ENCODE measurements at places on chromosomes 6 and 20.

- DNase-seq, result no peak
Observed at GRCh38 chr6:167815296-167815980, 11.3 kb upstream of the AFDN start.

GRCh38 chr6:70303034-70303525 is at the start of gene COL9A1:
COL9A1 (minus strand) TSS chr6:70303084; CDS start chr6:70302924, 160 bp downstream.
- DNase-seq, result no peak

DNA sequence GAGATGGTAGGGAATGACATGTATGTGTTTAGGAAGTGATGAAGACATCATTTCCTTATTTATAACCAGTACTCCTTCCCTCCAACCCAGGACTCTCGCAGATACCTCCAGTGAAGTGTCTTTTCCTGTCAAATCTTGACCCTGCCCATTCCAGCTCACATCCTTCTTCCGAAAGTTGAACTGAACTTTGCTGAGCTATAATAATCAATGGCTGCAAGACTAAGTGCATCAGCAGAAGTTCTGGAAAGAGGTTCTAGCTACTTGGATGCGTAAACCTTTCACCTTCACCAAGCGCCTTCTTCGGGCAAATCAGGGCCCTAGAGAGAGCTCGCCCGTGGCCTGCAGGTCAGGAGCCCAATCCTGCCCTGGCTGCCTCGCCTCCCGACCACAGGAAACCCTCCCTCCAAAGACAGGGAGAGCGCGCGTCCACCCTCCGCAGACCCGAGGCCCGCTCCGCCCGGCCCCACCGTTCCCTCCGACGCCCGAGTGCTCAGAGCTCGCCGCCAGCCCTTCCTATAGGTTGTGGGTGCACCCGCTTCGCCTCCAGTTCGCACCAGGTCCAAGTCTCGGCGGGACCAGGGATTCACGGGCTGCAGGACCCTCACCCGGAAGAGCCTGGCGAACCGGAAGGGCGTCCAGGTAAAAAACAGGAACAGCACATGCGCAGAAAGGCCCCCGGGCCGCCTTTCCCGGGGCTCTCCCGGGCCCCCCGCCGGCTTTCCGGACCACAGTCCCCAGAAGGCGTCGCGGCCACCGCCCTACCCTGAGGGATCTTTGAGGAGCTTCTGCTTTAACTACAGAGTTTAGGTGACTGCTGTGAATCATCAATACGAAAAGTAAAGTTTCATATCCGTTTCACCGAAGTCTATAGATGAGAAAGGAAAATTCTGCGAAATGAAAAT is at the start of gene ZNF334:
Gene ZNF334, minus strand, starts transcription at position 617 of the 902 bp plus-strand sequence. CDS start 1,457 bp downstream, outside the sequence.
- DNase-seq, result no peak

GRCh38 chr6:17277256-17277655 is 3.9 kb upstream of the RBM24 start:
- no peak for DNase-seq

DNA sequence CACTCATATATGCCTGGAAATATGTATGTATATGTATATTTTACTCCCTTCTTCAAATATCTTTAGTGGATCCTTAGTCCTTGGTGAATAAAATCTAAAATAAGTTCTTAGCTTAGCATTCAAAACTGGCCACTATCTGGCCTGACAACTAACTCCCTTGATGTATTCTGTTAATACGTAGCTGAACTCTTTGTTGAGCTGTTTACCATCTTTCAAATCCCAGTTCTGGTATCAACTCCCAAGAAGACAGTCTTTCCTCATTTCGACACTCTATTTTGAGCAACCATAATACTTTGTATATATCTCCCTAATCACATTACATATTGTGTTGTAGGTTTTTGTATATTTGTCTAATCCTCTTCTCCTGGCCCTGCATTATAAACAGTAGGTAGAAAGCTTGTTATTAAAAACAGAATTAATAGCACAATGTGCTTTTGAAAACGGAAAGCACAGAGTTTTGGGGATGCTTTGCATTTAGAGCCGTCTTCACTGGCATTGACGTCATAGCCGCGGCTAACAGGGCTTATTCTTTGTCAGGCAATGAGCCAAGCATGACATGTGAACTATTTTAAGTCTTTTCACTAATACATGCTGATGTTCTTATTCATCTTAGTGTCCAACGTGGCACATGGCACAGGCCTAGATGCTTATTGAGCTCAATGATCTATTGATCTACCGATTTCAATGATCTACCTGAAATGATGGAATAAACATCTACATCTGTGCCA is 47.2 kb upstream of the CCN2 start:
- no peak for DNase-seq

DNA sequence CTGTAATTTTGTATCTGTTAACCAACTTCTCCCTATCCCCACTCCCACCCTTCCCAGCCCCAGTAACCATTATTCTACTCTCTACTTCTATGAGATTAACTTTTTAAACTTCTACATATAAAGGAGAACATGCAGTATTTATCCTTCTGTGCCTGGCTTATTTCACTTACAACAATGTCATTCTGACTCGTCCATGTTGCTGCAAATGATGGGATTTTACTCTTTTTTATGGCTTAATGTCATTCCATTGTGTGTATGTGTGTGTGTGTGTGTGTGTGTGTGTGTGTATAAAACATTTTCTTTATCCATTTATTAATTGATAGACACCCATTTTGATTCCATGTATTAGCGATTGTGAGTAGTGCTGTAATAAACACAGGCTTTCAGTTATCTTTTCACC is 76.1 kb downstream of the COL19A1 start:
- DNase-seq, result no peak

- DNase-seq, result no peak
Observed at GRCh38 chr20:35511814-35512420, 17.5 kb downstream of the C20orf173 start.

GRCh38 chr6:129875610-129876520 is 14.8 kb upstream of the TMEM244 start:
- no peak for DNase-seq

DNA sequence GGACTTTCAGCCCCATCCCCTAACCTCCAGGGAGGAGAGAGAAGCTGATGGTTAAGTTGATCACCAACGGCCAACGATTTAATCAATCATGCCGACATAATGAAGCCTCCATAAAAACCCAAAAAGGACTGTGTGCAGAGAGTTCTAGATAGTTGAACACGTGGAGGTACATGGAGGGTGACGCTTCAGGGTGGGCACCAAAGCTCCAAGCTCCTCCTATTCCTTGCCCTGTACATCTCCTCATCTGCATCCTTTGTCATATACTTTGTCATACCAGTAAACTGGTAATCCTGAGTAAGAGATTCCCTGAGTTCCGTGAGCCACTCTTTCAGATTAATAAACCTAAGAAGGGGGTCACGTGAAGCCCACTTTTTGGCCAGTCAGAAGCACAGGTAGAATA is 3.7 kb upstream of the GMDS start:
- no peak for DNase-seq

GRCh38 chr6:105194106-105194505 is 14.3 kb upstream of the POPDC3 start:
- no peak for DNase-seq

GRCh38 chr6:46130666-46131065 is 877 bp downstream of the ENPP4 start:
- DNase-seq, result no peak

GRCh38 chr20:9989066-9989724 is 45.6 kb upstream of the ANKEF1 start:
- no peak for DNase-seq

GRCh38 chr6:167295495-167296292 is 4.6 kb downstream of the UNC93A start:
- no peak for DNase-seq

DNA sequence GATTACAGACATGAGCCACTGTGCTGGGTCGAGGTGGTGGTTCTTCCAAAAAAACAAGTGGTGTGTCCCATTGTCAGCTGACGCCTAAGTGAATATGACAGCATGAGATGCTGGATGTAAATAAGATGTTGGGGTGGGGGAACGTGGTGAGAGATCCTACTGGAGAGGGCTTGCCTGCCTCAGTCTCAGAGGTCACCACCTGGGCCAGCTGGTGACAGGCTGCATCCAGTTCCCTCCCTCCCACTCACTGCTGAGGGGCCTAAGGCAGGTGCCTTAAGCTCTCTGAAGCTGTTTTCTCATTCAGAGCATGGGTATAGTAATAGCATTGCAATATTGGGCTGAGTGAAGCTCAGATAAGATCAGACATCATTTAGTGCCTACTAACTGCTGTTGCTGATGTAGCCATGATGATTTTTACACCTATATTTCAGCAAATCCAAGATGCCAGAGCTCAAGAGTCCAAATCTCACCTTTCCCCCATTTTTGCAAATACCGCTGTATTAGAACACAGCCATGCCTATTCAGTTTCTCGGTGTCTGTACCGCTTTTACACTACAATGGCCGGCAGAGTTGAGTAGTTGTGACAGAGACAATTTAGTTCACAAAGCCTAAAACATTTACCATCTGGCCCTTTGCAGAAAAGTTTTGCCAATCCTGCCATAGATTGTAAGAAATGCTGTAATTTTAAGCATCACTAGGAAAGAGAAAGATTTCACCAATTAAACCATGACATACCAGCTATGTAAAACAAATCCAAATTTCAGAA is 171.3 kb downstream of the ANKRD60 start:
- DNase-seq, result no peak

DNA sequence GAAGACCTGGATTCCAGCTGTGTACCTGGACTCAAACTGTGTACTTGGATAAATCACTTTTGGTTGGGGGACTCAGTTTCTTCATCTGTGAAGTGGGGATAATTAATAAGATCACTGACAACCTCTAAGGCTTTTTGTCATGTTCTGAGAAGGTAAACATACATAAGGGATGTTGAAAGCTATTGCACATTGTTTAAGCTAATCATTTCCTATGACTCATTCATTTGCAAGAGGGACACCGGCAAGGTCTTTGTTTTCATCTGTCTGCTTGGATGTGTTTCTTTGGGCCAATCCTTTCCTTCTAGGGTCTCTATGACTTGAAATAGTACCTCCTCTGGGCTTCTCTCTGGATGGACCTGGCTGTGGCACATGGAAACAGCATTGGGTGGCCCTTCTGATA is 6.8 kb downstream of the PROKR2 start:
- no peak for DNase-seq

GRCh38 chr20:48862279-48862678 is 34.5 kb upstream of the PREX1 start:
- DNase-seq, result no peak

GRCh38 chr6:140320081-140321080 is 945.9 kb upstream of the CITED2 start:
- DNase-seq, result no peak

DNA sequence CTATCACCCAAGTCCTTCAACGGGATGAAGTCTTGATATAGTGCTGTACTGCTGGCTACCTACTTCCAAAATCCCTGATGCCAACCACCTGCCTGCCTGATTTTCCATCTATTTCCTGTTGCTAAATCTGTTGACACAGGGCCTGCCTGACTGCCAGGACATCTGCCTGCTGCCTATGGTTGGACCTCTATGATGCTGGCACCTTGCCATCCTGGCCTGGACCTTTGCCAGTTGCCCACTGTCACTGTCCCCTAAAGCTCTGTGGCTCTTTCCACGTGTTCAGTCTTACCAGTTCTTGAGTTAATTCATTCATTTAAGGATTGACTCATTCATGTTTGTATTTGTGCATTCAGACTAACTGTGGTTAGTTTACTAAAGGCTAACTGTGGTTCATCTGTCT is 9.2 kb upstream of the RGS17 start:
- DNase-seq, result no peak
